NCI-H1092 (cell line): ENCODE measurements at places on chromosomes 6 and 20.

DNA sequence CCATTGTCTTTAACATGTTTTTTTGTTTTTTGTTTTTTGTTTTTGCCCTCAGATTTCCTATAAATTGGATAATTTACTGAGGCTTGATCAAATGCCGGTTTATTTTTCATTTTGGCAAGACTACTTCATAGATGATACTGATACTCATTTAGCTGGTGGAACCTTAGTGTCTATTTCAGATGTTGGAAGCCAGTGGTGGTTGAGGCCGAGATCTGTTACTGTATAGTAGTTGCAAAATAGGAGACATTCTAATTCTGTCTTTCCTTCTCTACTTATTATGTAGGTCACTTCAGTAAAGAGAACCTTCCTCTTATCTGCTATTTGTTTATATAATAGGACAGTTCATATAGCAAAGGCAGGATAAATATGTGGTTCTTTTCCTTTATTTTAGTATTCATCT lies 63.4 kb downstream of the STXBP5 start:
- no peak for DNase-seq

- no peak for DNase-seq
Measured at GRCh38 chr6:11062715-11063114, 18.6 kb upstream of the ELOVL2 start.

- DNase-seq = no peak
Measured at GRCh38 chr6:30651143-30651542, 4.2 kb downstream of the C6orf136 start.

DNA sequence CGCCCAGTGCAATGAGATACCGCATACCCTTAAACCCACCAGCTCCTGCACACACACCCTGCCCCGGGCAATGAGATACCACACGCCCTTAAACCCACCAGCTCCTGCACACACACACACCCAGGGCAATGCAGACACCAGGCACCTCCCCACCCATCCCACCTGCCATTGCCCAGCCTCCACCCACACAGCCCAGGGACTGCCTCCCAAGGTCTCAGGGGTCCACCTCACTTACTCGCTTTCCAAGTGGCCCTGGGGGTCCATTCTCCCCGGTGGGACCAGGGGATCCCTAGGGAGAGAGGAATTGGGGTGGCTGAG lies 24.0 kb downstream of the COL11A2 start:
- no peak for DNase-seq
